ENCODE measurements at places on chromosomes 1 and 21.

DNA sequence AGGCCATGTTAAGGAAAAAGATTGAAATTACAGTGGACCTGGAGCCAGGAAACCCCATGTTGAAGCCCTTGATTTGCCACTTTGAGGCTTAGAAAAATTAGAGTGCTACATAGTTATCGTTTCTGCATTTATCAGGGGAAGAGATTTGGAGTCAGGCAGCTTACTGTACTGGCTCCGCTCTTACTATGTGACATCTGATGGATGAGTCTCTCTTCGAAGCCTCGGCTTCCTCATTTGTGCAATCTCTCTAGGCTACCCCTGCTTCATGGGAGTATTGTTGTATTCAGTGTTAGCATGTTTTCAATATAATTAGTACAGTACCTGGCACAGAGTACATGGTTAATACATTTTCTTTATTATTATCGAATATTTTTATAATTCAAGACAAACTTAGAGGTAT is 480.4 kb upstream of the USP24 start:
- DNase-seq = no peak

DNA sequence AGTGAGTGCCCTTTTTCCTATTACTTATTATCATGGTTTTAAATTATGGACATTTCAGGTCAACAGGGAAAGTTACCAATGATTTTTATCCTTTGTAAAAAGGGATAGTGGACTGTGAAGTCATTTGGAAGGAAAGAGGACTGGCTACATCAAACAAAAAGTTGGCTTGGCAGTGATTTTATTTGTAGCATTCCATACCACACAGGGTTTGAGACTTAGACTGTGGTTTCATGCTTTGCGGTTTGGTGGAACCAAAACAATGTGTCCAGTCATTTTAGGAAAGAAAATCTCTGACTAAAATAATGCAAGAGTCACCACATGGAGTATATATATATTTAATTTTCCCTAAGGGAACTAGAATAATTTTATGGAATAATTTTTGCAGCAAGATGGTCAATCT is 239.5 kb downstream of the HMCN1 start:
- DNase-seq = no peak

DNA sequence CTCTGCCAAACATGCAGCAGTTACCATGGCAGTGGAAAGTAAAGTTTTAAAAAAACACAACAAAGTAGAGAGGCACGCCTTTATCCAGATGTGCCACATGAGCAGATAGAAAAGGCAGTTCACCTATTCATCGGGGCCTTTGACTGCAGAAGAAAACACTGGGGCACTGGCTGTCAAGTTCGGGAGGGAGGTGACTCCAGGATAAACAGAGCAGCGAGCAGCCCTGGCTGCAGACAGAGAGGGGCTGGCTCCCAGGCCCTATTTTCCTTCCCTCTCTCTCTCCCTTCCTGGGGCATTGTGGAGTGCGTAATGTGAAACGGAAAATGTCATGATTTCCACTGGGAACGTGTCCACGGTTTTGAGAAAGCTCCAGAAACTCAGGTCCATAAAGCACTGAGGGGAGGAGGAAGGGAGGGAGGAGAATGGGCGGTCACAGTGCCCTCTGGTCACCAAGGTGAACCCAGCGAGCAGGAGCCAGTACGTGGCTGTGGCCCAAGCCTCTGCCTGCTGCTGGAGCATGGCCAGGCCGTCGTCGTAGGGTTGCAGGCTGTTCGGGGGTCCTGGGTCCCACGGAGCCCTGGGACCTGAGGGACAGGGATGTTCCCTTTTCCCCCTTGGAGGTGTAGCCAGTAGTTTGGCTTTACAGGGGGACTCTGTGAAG is 114.7 kb upstream of the IRF2BP2 start:
- DNase-seq = no peak

DNA sequence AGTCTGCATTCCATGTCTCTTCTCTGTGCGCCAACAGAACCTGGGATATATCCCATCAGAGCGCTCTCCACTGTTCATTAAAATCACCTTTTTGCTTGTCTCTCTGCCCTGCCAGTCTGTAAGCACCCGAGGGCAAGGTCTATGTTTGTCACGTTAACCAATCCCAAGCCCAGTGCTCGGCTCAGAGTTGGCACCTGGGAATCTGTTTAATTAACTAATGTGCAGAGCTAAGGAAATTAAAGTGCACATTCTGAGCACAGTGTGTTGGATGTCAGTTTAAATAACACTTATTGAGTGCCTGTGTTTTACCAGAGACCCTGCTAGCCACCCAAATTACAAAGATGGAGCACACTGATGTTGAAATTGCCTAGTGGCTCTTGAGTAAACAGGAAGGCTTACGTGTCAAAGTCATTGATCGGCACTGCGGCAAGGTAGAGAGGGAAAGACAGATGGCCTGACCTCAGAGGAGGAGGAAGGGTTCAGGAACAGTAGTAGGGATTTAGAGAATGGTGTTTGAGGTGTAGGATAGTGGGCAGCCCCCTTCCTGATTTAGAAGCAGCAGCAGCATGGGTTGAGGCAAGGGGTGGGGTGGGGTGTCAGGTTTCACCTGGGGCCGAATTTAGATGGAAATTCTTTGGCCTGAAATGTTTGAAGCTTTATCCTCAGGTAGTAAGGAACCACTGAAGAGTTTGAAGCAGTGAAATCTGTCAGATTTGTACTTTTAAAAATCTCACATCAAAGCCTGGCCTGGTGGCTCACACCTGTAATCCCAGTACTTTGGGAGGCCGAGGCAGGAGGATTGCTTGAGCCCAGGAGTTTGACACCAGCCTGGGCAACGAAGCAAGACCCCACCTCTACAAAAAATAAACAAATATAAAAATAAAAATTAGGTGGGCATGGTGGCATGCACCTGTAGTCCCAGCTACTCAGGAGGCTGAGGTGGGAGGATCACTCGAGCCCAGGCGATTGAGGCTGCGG is 7.7 kb downstream of the ARMH1 start:
- DNase-seq = no peak

- no peak for DNase-seq
Observed at GRCh38 chr1:76640723-76641122, 226.6 kb upstream of the ST6GALNAC5 start.

DNA sequence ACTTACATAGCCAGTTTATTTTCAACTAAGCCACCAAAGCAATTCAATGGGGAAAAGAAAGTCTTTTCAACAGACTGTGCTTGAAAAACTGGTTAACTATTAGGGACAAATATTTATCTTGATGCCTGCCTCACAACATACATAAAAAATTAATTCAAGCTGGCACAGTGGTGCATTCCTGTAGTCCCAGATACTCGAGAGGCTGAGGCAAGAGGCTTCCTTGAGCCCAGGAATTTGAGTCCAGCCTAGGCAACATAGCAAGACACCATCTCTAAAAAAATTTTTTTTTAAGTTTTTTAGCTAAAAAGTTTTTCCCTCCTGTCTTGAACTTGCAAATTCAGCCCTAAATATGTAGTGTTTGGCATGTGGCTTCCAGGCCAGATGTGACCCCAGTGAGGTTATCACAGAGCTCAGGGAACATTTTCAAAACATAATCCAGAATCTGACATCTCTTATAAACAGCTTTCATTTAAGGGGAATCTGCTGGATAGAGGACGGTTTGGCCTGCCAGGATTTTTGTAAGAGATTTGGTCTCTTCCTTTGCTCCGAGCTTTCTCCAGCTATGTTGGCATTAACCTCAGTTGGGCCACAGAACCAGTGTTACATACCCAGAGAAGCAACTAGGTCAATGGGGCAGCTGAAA is 46.4 kb downstream of the COL6A1 start:
- DNase-seq = no peak

GRCh38 chr1:112692681-112693080 is 14.2 kb downstream of the RHOC start:
- no peak for DNase-seq

DNA sequence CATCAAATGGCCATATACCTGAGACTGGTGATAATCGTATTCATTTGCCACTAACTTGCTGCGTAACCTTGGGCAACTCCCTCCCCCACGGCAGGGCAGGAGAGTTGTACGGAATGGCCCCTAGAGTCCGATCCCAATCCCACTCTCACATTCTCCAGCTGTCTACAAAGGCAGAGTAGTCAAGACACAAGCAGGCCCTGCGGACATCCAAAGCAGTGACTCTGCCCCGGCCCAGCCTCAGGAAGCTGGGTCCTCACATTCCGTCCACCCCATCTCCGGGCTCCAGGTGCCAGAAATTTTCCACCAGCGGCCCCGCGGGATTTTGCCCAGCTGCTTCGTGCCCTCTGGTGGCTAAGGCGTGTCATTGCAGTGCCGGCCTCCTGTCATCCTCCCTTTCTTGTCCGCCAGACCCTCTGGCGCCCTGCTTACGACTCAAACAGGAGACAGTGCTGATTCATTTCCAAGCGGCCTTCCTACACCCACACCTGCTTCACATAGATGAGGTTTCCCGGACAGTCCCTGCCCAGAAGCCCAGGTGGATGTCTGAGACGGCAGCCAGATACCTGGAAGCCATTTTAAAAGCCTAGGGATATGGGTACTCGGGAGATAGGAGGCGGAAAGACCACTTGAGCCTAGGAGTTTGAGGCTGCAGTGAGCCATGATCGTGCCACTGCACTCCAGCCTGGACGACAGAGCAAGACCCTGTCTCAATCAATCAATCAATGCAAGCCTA is 2.9 kb upstream of the S100A2 start:
- DNase-seq = peak; percentile 76

DNA sequence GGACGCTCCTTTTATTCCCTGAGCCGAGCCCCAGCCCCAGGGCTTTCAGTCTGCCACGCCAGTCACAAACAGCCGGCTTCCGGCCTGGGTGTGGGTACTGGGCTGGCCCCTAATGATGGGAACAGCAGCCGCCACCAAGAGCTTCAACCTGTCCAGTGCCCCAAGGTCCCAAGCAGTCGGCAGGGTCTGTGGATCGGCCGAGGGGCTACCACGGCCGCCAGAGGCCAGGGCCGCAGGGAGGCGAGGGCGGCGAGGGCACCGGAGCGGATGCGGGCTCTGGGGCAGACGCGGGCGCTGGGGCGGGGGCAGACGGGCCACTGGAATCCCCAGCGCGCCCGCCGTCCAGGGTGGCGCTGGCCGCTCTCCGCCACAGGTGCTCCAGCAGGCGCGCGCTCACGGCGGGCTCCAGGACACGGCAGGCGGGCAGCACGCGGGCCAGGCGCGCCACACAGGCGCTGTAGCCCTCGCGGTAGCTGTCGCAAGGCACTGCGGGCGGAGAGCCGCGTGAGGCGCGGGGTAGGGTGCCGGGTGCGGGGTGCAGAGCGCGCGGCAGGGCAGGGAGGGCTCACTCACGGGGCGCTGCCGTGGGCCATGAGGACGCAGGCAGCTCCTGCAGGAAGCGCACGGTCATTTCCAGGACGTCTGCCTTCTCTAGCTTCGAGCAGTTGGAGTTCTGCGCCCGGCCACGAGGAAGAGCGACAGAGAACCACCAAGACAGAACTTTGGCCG is 887 bp downstream of the HES2 start:
- no peak for DNase-seq

- peak; percentile 37 for DNase-seq
Observed at GRCh38 chr1:216929870-216930582, 206.8 kb upstream of the ESRRG start.

- peak; percentile 40 for DNase-seq
Observed at GRCh38 chr1:108719656-108720435, 7.1 kb downstream of the FNDC7 start.

GRCh38 chr1:8767006-8767405 is 50.4 kb downstream of the RERE start:
- DNase-seq = no peak

DNA sequence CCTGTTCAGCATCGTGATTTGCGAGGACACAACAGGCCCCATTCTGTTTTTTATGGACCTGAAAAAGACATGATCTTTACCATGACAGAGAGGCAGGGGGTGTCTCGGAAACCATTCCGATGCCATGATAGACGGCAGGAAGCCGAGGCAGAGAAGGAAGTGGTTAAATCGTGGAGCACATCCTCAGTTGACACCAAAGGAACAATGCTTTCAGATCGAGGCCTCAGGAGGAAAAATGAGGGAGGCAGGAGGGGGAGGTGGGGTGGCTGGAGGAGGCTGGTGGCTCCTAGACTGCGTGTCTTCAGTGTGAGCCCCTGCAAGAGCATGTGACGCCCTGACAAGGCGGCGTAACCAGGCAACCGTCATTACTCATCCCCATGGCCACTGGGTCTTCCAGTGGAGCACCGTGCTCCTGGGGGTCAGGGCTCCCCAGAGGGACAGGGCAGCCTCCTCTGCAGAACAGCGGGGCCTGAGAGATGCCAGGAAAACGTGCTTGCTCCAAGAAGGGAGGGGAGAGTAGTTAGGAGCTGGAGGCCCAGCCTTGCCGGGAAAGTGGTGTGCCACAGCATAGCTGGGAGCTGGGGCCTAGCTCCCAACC is 172.8 kb upstream of the TMEM51 start:
- no peak for DNase-seq

DNA sequence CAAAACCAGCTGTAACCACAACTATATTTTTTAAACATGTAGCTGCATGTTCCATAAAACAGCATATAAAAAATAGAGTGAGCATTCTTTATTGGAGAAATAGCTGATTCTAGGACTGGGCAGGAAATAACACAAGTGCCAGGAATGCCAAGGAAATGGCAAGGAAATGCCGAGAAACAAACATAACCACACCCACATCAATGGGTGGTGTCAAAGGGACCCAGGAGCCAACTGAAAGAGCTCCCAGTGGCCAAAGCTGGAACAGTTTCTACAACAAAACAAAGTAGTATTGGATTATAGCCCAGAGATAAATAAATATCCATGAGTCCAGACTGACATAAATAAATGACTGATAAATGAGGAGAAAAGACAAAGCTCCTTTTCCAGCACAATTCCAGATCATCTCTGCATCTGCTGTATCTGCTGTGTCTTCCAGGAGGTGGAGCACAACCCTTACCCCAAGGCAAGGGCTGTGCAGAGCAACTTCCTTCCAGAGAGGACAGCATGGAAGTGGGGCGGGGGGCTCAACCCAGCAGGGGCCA is 28.1 kb downstream of the ADARB1 start:
- DNase-seq = peak; percentile 65

DNA sequence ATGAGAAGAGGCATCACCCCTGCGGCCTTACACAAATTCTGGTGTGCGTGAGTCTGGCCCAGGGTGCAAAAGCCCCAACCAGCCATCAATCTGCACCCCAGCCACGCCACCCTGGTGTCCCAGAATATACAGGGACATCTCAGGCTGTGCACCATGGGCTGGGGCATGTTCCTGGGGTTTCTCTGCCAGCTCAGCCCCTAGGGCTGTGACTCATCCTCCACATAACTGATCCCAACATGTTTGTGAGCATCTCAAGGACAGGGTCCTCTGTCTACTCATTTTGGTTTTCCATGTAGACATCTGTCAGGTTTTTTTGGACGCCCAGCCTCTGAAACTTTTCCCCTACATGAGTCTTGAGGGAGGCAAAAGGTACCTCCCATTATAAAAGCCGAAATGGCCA is 511 bp downstream of the ZNF683 start:
- no peak for DNase-seq
